ENCODE measurements at places on chromosomes 5 and 9.
A peak's percentile ranks its signal among the peaks of the same experiment; 100 is the strongest.

DNA sequence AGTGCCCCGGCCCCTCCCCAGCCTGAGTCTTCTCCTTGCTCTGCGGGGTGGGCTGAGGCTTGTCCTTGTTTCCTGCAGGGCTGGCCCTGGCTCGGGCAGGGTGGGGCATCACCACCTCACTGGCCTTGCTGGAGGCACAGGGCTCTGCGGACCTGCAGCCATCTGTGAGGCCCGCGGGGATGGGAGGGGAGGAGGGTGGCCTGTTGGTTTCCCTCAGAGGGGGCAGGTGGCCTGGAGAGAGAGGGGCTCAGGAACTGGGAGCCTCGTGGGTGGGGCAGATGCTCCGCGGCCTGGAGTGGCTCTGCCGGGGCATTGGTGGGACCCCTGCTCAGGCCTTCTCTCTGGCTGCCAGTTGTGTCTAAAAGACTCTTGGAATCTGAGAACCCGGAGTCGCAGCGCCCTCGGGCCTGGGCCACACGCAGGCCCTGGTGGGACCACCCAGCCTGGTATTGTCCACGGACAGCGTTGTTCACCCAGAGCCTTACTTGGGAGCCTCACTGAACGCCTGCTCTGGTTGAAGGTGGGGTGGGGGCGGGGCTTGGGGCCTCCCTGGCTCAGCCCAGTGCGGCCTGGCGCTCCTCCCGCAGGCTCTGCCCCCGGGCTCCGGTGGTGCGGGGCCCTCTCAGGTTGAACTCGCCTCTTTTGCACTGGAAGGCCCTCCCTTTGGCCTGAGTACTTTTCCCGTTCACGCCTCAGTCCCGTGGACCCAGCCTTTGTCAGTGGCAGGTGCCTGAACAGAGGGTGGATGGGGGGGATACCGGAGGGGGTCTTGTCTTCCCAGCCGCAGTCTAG is 111.3 kb downstream of the RXRA start:
- no peak for DNase-seq

- peak; percentile 96 for DNase-seq
Measured at GRCh38 chr5:109455598-109456096, 45.9 kb upstream of the PJA2 start.

- DNase-seq, result peak; percentile 74
Measured at GRCh38 chr5:17378346-17378997, 119.6 kb upstream of the TAF11L2 start.

DNA sequence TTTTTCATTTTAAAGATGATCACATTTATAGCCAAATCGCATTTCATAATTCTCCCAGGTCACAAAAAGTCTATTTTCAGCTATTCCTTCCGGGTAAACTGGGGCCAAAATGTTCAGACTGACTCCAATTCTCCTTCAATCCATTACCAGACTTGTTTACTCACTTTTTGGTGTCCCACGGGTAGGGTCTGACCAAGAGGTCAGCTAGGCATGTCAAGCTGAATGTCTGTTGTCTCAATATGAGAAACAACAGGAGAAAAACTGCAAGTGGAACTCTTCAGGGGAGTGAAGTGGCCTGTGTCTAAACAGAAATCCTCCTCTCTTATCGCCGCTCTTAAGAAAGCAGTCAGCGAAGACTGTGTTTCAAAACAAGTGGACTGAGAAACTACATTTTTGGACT is 171.3 kb downstream of the APBA1 start:
- DNase-seq, result no peak

DNA sequence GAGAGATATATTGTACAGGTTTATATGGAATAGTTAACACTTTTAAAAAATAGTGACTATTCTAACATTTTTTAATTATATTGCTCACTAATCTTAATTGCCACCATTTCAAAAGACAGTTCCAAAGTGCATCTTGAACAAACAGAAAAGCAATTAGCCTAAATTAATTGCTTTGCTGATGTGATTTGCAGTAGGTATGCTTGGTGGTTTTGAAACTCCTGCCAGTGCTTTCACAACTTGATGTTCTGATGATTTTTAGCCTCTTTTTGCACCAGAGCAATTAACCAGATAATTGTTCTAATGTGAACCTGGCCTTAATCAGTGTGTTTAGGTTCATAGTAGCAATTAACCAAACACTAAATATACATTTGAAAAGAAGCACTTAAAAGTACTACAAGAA is 207.6 kb downstream of the FBXL17 start:
- no peak for DNase-seq

DNA sequence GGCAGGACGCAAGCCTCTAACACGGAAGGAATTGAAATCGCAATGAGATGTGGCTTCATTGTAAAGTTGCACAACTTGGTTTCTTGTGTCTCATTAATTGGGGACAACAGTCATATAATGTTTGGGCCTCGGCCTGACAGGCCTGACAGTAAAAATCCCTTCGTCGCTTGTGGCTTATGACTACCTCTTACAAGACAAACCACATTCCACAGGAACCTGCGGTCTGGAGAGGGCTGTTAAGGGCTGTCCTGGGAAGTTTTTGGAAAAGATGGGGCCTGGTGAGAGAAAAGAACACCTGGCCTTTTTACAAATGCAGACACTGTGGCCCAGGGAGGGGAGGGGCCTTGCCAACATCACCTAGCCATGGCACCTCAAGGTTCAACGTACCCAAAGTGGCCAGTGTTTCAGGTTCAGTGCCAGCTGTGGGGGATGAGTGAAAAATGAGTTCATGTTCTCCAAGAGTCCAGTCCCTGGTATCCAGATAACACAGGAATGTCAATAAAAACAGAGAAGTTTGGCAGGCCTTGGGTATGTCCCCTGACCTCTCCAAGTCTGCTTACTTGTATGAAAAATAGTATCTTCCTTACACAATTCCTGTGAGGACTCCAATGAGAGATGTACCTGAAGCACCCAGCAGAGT is 22.2 kb downstream of the SHB start:
- DNase-seq, result peak; percentile 90

GRCh38 chr9:99253134-99253533 is 31.1 kb downstream of the SEC61B start:
- no peak for DNase-seq

GRCh38 chr5:144333336-144333920 is 162.8 kb downstream of the KCTD16 start:
- peak; percentile 4 for DNase-seq

- no peak for DNase-seq
Measured at GRCh38 chr5:173453167-173453566, 125.0 kb upstream of the STC2 start.

- no peak for DNase-seq
Measured at GRCh38 chr5:74361406-74362358, 278.8 kb downstream of the ENC1 start.

Data from AG10803 (cell line).